ENCODE measurements at places on chromosomes 3 and 15.

DNA sequence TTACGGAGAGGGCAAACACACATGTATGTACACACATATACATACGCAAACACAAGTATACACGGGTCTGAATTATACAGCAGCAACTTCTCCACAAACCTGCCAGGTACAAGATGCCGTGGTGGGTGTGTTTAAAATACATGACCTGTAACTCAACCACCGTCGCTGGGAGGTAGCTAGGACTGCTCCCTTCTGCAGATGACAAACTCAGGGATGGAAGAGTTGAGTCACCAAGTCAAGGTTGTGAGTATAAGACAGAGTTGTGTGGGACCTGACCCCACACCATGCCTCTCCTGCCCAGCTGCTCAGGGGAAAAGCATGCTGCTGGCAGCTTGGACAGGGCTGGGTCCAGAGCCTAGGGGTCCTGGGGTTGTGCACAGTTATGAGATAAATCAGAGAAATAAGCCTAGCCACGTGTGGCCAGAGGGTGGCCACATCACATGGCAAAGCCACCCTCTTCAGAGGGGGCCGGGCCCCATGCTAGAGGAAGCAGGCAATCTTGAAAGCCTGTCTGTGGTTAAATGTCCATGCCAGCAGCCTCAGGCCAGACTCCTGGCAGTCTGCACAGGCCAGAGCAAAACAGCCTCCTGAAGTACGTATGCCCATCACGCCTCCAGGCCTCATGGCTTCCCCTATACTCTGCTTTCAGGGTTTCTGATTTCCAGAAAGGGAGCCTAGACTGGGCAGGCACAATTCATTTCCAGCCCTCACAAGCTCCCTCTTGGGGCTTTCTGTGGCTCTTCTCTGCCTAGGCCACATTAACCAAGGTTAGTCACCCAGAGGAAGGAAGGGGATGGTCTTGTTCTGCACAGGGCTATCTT is 107.7 kb upstream of the RPL32 start:
- peak; percentile 67 for DNase-seq

DNA sequence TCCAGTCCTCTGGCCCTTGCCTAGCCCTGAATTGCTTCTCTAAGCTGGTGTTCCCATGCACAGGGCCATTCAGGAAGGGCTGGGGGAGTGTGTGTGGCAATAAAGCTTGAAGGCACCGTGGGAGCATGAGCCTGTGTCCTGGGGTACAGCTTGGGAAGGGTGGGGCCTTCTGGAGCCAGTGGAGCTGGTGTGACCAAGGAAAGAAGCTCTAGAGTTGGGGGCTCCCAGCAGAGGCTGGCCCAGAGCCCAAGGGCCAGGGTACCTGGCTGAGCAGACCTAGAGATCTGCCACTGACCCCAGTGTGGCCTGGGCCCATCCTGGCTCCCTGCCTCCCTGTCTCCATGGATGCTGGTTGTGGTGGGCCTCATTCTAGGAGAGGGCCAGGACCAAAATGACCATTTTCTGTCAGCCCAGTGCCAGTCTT is 8.1 kb downstream of the ABTB1 start:
- no peak for DNase-seq

- peak; percentile 60 for DNase-seq
These were observed 46.3 kb downstream of the GABRG3 start for GRCh38 chr15:27017168-27017809.

- DNase-seq, result no peak
These were observed 241.0 kb downstream of the ATP8B4 start for GRCh38 chr15:49877873-49878521.

- DNase-seq, result no peak
These were observed 40.3 kb downstream of the EIF4E3 start for GRCh38 chr3:71684757-71685386.

GRCh38 chr3:74447221-74447620 is 167.2 kb downstream of the CNTN3 start:
- no peak for DNase-seq

DNA sequence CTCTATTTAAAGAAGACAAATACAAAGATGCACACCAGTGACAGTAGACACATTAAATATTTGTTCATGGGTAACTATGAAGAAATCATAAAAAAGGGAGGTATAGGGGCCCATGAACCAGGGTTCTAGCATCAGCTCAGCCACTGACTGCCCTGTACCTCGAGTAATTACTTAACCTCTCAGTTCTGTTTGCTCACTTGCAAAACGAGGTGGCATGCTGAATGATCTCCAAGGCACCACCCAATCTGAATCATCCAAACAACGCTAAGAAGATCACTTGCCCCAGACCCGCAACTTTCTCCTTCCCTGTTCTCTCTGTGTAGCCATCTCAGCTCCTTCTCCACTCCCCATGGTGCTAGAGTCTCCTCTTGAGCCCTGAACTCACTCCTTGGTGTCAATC is 374.7 kb downstream of the VPS13C start:
- no peak for DNase-seq

DNA sequence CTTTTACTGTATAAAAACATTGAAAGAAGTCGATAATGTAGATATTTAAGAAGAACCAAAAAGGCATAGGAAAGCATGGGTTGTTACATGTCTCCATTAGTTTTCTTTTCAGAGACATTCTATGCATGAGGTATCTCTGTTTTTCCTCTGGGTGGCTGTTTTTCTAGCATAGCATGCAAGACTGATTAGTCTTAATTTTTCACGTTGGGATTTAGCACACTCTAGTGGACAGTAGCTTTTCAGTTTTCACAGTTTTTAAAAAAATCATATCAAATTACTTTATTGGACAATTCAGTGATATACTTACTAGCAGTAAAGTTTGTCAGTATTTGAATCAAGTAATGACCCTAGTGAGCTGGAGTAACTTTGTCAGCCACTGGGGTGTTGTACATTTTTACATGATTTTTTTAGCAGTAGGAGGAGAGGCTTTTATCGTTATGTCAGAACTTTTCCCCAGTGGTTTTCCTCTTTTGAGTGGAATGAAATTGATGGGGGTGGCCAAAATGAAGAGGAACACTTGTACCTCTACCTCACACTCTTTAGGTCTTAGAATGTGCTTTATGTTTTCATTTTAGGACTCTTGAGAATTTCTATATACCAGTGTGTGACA is 57.2 kb downstream of the SEC22A start:
- no peak for DNase-seq

- no peak for DNase-seq
These were observed 725.9 kb upstream of the NR2F2 start for GRCh38 chr15:95604634-95605036.

- DNase-seq, result no peak
These were observed 147.4 kb downstream of the TJP1 start for GRCh38 chr15:29674661-29675533.

DNA sequence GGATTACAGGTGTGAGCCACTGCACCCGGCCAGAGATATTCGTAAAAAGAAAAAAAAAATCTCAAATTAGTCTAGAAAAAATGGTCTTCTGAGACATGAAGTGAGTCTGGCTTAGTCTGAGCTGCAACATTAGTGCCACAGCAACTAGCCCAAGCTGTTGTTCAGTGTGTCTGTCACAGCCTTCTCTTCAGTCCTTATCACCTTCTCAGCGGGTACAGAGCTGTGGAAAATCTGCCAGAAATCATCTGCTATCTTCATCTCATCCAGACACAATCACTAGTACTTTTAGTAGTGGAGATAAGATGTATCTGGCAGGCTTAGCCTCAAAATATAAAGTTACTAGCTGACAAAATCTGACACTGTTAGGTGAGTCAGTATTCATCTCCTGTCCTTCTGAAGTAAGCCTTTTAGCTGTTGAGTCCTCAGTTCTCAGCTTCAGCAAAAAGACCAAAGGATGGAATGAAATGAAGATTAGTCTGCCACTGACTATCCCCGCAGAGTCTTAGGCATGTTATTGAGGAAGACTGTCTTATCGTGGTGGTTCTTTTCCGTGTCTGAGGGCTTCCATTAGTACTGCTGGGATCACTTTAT is 120.5 kb upstream of the CGNL1 start:
- DNase-seq, result no peak

GRCh38 chr15:88300089-88300488 is 43.5 kb upstream of the NTRK3 start:
- no peak for DNase-seq

- DNase-seq, result peak; percentile 90
These were observed 23.4 kb downstream of the FOXL2 start for GRCh38 chr3:138923531-138923994.

DNA sequence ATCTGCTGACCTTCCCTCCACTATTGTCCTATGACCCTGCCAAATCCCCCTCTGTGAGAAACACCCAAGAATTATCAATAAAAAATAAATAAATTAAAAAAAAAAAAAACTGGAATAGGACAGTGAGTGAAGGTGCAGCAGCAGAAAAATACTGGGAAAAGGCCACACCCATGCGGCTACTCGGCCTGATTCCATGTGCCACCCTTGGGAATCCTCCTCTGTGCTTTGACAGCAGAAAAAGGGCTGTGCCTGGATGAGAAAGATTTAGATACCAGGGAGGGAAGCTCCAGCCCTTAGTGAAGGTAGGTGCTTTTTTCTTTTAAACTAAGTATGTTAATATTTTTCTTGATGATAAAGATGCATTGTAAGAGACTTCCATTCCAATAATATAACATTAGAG is 107.8 kb downstream of the CTNNB1 start:
- no peak for DNase-seq

DNA sequence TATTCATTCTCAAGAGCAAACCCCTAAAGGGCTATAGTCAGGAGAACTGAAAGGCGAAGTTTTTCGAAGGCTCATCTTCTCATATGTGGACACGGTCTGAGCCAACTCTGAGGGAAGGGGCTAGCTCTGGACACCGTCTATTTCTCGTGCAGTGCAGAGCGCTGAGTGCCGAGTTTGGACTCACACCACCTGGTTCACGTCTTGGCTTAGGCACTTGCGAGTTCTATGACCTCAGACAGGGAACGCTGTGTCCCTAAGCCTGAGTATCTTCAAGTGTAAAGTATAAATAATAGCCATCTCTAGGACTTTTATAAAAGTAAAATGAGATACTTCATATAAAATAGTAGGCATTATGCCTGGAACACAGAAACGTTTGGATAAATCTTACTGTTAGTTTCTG is 223.7 kb downstream of the FMN1 start:
- no peak for DNase-seq

GRCh38 chr15:36585774-36586173 is 6.3 kb downstream of the CDIN1 start:
- DNase-seq, result no peak

- no peak for DNase-seq
These were observed 33.6 kb upstream of the PLSCR5 start for GRCh38 chr3:146638718-146639117.

GRCh38 chr3:190125436-190126068 is 4.9 kb upstream of the P3H2 start:
- DNase-seq, result no peak
